ENCODE measurements at places on chromosomes 7 and 10. TPM values are rescaled to one million over a fixed set of nuclear protein-coding genes. Genes with fewer than 3 reads are reported as not detected.
A peak's percentile ranks its signal among the peaks of the same experiment; 100 is the strongest.

DNA sequence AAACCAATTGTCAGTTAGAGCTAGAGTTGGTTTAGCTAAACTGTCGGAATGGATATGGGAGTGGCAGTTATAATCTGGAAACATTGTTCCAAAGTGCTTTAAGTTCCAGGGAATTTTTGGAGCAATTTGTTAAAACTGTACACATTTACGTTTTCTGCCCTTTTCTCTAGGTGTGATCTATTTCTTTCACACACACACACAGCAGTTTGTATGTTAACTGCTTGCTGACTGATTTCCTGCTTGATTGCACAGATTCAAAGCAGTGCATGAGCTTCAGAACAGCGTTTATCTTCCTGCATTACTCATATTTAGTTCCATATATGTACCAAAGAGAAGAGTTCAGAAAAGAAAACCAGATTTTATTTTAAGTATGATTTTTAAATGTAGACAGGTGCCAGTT, 57.9 kb downstream of the MGMT start:
- peak; percentile 25 for DNase-seq

DNA sequence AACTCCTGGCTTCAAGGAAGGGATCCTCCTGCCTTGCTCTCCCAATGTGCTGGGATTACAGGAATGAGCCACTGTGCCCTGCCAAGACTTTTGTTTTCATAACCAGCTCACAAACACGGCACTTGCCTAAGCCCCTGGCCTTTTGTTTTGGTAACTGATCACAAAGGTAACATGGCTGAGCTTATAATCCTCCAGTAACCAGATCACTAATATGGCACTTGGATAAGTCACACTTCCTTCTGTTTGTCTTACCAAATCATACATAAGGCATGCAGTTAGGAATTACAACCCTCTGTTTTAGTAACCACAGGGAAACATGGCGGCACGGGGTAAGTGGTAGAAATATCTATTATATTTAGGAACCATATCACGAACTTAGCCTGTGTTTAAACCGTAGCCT, 577.1 kb downstream of the CALN1 start:
- no peak for DNase-seq

EIF4H gene
- 225 TPM for total RNA-seq

- DNase-seq, result peak; percentile 42
Measured at GRCh38 chr10:112250555-112250954, 32.6 kb upstream of the TECTB start.

DNA sequence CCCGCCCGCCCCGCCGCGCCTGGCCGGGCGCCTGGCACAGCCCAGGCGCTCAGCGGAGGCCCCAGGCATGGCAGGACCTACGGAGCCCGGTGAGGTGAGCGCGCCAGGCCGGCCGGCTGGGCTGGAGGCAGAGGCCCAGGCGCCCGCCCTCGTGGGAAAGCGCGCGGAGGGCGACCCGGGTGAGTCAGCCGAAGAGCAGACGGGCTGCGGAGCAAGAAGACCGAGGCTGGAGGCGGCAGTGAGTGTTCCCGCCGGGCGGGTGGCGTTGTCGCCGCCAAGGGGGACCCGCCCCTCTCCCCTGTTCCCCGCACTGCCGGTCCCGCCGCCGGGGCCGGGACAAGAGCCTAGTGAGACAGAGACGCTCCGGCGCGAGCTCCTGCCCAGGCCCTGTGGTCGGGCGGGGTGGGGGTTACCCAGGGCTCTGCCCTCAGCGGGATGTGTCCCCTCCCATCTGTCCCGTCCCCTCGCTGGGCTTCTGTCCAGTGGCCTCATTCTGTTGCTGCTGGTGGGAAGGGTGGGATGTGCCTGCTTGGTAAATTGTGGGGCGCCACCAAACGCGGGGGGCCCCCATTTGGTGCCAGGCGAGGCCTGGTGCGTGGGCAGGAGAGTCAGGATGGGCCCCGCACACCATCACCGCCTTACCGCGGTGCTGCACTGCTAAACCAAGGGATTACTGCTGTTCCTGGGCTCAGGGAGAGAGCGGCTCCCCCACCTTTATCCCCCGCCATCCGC, 17.0 kb upstream of the NODAL start:
- DNase-seq, result peak; percentile 51

- no peak for DNase-seq
Measured at GRCh38 chr10:121601458-121601857, 3.2 kb upstream of the FGFR2 start.

DNA sequence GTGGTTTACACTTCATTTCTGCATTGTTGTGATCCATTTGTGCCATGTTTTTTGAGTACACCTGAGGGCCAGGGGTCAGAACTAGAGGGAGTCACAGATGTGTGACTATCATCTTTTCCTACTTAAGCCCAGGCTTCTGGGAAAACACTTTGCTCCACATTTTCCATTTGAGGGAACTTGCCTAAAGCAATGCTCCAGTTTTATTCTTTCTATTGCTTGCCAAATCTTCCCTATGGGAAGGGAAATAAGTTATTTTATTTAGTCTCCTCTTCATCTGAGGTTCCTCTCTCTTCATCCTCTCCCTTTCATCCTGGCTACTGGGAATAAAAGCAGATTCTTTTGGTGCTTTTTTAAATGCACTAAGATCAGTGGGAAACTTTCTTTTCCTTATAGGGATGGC, 179.9 kb upstream of the PRSS58 start:
- no peak for DNase-seq

LBX1 gene
- 0.08 TPM for total RNA-seq

DNA sequence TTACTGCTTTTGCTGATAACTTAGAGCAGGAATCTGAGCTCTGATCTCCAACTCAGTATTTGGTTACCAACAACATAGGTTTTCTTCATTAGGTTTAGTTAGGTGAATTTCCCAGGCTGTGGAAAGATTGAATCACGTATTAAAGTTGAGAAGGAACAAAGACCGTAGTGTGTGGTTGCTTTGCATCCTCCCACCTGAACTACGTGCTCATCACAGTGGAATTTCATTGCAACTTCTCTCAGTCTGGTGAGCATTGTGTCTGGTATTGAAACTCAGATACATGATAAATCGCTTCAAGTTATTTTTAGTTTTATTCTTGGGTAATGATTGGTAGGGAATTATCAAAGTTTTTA, 139.4 kb upstream of the AKR1E2 start:
- DNase-seq, result peak; percentile 68

DNA sequence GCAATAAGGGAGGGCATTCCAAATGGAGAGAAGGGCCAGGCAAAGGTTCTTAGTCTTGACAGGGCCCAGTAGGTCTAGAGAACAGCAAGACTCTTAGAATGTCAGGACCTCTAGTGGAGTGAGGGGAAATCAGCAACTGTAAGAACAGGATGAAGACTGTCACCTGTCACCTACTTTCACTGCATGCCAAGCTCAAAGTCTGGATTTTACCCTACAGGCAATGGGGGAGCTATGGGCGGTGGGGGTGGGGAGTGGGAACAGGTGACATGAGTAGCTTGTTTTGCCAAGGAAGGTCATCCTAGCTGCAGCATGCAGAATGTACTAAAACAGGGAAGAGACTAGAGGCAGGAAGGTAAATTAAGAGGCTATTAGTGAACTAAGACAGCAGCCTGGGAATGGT, 18.3 kb downstream of the GOT1 start:
- DNase-seq, result no peak

- no peak for DNase-seq
Measured at GRCh38 chr7:85749696-85750453, 563.0 kb upstream of the SEMA3D start.

PRSS37 gene
- not detected for total RNA-seq

DNA sequence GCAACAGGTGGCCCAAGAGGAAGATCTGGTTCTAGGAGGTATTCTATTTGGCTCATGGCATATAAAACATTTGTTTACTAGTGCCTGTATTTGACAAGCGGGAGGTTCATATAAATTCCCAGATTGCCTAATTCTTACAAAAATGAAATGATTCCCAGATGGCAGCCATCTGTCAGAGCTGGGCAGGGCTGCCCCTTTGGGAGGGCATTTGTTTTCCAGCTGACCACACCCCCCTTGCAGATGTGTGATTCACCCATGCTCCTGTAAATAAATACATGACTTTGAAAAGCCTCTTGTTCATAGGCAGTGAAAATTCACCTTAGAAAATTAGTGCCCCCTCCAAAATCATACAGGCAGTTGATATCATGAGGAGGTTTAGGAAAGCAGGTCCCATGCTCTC, 8.6 kb downstream of the VWC2 start:
- DNase-seq, result no peak

C7orf33 gene
- not detected for total RNA-seq

- peak; percentile 10 for DNase-seq
Measured at GRCh38 chr10:49053053-49053997, 62.0 kb downstream of the VSTM4 start.

TRIM50 gene
- total RNA-seq, result not detected

DNA sequence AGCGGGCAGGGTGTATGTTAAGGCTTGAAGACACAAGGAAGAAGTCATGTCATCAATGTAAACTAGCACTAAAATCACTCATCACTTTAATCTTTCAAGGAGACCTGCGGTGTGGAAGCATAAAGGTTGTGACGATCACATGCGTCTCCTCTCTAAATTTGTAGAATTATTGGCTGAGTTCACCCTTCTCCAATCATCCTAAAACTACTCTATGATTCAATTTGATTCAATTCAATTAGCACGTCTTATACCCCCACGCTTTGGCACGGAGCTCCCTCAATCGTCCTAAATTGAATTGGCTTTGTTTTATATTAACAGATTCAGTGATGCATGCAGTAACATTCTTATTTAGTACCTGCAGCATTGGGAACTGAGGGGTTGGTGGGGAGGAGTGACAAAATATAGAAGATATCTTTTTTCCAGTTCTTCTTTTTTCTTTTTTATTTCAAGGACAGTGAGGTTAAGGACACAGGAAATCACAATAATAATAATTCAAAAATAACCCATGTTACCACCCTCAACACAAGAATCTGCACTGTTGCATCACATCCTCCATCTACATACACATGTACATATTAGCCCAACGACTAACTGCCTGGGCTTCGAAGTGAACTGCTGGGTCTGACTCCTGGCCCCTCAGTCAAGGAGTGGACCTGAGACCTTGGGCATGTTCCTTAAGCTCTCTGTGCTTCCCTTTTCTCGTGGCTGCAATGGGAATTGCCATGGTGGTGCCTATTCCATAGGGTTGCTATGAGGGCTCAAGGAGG, 86.5 kb downstream of the LSM5 start:
- DNase-seq, result no peak

AEBP1 gene
- 234 TPM for total RNA-seq

- DNase-seq, result no peak
Measured at GRCh38 chr10:13352519-13352918, 4.4 kb upstream of the SEPHS1 start.

GRCh38 chr10:35219292-35219691, 92.6 kb downstream of the CREM start:
- DNase-seq, result no peak

LAMB1 gene
- 332 TPM for total RNA-seq

DNA sequence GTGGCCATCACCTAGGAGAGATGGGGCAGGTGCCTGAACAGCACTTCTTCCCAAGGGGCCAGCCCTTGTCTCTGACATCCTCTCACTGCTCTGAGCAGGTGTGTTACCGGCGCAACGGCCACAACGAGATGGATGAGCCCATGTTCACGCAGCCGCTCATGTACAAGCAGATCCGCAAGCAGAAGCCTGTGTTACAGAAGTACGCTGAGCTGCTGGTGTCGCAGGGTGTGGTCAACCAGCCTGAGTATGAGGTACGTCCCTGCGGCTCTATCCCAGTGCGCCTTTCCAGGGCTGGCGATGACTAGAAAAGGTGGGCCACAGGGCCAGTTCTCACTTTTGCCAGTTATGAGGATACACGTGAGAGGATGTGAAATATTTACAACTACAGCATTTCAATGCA, 54.3 kb upstream of the ZMIZ2 start:
- DNase-seq, result no peak

DNA sequence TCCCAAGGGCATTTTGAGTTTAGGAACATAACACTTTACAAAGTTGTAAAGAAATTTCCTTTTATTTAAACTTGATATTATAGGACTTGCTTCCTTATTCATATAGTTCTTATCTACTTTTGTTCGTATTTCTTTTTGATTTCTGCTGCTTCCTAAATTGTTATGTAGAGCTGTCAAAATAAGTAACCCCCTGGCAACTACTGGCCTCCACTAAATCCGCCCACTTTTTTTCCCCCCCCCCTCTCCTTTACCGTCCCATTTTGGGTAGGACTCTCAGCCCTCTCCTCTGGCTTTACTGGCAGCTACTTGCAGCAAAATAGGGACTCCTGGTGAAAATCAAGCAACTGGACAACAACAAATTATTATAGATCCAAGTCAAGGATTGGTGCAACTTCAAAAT, 1.1 kb downstream of the SP4 start:
- peak; percentile 1 for DNase-seq

DNA sequence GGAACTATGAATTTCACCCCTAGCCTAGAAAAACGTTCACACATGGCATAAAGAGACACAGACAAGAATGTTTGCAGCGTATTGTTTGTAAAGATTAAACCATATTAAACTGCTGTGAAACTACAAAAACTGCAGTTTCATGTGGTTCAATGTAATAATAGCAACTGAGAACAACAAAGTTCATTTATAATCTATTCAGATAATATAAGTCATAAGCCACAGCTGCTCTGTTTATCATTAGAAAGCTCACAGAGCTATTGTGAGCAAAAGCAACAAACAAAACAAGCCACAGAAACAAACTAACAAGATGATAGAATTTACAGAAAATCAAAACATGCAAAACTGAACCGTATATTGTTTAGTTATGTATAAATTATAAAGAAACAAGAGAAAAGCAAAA, 113.5 kb downstream of the AHR start:
- DNase-seq, result no peak

DNA sequence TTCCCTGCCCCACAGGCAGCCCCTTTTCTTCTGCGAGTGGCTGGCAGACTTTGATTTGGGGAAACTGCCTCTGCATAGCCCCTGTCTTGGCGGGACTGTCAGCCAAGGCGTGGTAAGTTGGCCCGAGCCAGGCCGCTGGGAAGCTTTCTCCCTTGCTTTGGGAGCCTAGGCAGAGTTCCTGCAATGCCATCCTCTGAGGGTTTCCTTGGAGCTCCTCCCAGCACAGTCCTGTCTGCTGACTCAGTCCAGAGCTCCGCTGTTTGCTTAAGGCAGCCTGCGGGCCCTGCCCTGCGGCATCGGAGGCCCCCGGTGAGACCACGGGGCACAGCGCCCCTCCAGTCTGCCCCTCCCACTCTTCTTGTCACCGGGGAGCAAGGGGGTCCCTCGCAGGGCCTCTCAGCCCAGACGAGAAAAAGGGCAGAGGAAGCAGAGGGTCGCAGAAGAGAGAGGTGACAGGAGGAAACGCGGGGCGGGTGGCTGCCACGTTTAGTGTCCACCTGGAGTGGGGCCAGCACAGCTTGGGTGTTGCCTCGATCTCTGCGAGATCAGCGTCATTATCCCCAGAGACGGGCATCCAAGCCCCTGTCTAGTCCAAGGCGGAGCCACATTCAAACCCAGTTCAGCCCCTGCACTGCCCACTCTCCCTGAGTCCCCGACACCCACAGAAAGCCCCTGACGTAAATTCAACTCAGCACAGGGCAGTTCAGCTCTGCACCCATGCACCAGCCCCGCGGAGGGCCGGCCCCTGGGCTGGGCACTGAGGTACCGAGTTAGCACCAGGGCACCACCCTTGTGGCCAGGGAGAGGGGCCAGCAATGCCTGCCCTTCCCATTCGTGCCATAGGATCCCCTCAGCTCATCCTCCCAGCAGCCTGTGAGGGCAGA, 59.0 kb upstream of the CHST15 start:
- peak; percentile 90 for DNase-seq

MARVELD1 gene
- total RNA-seq, result 34.9 TPM

- peak; percentile 53 for DNase-seq
Measured at GRCh38 chr7:116030651-116031276, at the start of gene TFEC. TFEC (minus strand) TSS chr7:116030763; CDS start chr7:115984441, 46,322 bp downstream.
